ELF-1 (cell line): ENCODE measurements at places on chromosomes 5 and 9.
A peak's percentile ranks its signal among the peaks of the same experiment; 100 is the strongest.

- no peak for DNase-seq
Observed at GRCh38 chr5:151153300-151153699, 4.3 kb downstream of the ANXA6 start.

DNA sequence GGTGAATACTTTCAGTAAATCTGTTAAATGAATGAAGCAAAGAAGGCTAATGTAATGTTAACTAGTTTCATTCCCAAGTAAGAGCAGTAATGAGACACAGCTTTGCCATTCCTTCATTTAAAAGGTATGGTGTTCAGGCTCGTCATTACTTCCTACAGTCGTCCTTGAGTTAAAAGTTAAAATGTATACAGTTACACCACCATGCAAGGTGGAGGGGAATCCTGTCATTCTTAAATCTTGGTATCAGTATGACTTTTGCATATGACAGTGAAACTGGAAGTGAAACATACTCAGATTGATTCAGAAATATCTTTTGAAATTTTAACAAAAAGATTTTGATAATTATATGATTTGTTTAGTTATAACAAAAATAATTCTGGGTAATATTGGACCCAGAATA is 25.9 kb downstream of the MTRR start:
- DNase-seq: no peak

DNA sequence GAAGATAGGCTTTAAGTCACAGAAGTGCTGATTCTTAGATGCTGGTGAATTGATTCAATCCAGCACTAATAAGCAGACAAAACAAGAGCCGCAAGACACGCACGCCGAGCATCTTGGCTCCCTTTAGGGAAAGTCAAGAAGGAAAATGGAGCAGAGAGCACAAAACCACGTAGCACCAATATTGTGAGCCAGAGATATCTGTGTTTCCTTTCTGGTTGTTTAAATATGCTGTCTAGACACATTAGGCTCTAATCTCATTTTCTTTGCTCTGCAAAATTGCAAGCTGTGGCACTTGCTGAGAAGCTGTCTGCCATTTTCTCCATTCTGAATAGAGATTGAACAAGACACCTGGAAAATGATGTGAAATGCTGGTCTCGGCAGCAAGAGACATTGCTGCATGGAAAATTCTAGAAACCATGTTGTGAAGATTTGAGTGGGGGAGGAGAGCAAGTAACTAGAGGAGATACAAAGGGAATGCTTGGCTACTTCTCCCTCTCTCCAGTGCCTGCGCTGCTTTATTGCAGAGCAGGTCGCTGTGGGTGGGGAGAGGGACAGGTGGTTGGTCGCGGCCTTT is 336.3 kb downstream of the MED10 start:
- DNase-seq: no peak

DNA sequence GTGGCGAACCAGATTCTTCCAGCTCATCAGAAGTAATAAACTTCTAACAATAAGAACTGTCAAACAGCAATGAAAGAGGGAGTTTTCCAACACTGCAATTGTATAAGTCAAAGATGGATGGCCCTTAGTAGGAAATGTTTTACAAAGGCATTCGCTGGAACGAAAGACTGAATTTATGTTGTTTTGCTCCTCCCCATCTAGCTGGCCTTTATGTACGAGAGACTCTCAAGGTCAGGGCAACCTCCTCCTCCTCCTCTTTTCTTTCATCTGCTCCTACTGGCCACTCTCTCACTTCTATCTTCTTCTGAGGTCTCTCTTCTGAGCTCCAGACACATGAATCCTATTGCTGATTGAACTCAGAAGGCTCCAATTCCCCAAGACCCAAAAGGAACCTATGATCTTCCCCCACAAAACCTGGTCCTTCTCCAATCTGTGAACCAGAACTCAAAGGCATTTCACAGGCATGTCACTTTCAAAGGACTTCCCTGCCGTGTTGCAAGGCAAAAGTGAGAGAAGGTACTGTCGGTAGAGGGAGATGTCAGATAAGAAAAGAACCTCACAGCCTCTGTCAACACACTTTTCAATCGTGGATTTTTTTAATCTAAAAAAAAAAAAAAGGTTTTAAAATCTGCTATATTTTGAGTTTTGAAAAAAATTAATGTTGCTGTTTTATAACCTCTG is 28.5 kb upstream of the PUM3 start:
- peak; percentile 10 for DNase-seq

DNA sequence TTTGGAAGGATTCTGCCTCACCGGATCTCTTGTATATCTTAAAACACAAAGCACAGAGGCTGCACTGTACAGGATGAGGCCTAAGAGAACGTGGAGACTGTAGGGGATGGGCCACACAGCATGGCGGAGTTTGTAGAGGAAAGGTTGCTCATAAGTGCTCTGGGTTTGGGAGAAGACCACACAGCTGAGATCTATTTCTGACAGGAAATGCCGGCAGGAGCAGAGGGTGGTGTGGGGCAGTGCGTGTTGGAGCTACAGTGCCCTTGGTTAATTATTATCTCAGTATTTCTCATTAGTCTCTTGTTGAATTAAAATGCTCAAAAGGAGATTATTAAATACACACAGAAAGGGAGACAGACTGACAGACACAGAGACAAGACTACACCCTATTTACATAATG is 9.6 kb downstream of the PALM2AKAP2 start:
- DNase-seq: no peak

DNA sequence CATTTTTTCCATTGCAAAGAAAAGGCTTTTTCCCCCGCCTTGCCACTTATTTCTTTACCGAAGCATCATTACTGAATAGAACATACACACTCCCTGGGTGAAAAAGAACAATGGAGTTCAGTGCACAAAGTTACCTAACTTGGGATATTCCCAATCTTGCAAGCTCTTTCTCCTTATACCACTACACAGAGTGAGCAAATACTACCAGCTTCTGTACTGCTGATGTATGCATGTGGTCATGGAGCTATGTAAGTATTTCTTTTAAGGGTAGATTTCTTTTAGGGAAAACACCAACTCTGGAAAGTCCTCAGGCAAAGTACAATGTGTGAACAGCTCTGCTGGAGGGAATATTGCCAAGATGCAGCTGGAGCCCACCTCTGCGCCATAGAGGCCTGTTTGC is 81.1 kb downstream of the AOPEP start:
- no peak for DNase-seq

GRCh38 chr5:67009028-67009427 is 187.6 kb downstream of the CD180 start:
- no peak for DNase-seq

DNA sequence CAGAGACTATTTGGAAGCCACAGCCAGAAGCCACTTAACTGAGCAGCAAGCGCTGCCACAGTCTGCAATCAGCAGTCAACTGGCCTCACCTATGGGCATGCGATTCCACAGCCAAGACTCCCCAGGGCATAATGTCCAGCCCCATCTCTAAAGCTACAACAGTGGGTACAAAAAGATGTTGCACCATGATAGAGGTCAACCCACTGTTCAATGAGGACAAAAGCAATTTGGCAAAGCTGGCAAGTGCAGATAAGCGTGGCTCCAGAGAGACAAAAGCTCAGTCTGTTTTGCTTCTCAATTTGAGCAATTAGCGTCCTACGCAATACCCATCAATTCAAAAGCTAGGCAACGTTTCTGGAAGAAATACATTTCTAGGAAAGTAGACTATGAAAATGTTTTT is 3.2 kb downstream of the TAS2R1 start:
- no peak for DNase-seq

DNA sequence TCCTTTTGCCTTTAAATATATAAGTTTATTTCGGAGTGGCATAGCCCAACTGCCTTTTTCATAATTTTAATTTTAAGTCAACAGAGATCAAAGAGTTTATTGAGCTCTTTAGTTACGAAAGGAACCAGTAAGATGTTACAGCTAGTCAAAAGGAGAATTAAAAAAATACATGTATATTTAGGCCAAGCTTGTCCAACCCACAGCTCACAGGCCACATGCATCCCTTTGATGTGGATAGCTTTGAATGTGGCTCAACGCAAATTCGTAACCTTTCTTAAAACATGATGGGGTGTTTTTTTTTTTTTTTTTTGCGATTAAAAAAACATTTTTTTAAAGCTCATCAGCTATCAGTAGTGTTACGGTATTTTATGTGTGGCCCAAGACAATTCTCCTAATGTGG is 50.2 kb upstream of the IL31RA start:
- DNase-seq: no peak

- peak; percentile 70 for DNase-seq
Observed at GRCh38 chr9:84339962-84340361, 596 bp downstream of the SLC28A3 start.

DNA sequence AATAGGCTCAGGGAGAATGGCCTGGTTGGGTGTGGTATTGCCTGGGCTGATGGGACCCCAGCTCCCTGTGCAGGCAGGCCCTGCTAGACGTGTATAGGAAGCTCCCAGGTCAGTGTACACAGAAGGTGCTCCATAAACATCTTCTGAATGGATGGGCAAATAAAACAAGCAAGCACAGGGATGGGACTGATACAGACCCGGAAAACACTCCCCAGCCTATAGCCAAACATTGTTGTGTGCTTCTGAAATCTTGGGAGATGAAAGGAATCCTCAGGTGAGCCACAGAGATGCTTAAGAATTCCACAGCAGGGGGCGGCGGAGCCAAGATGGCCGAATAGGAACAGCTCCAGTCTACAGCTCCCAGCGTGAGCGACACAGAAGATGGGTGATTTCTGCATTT is 151.8 kb downstream of the ENTREP1 start:
- DNase-seq: peak; percentile 23

DNA sequence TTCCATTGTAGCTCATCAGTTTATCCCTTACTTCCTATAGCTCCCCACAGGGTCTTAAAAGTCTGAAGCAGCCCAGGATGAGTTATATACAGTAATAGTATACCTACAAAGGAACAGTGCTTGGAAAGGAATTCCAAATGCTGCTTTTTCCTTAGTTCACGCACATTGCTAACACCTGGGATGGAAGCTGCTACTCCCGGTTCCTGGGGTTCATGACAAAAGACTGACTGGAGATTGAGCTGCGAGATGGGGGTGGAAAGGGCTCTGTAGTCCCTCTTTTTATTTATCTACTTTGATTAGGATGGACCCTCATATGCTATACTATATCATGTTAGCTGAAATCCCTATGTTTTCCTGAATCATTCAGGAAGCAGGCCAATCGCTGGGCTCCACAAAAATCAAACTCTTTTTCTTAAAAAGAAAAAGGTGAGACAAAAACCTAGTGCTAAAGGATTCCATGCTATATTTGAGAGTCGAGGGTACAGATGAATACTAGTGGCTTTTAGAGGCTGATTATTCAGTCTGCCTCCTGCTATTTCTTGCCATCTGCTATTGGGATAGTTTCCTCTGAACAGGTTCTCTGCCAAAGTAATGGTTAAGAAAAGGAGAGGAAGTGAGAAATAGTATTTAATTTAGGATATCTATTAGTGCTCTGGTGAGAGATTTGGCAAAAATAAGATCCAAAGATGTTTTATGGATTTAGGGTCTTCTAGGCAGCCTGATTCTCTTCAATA is 81.2 kb downstream of the MRPS27 start:
- no peak for DNase-seq

- DNase-seq: no peak
Observed at GRCh38 chr9:79857188-79857587, 285.4 kb downstream of the TLE4 start.

- no peak for DNase-seq
Observed at GRCh38 chr9:114989600-114990410, 59.4 kb upstream of the TNFSF8 start.

DNA sequence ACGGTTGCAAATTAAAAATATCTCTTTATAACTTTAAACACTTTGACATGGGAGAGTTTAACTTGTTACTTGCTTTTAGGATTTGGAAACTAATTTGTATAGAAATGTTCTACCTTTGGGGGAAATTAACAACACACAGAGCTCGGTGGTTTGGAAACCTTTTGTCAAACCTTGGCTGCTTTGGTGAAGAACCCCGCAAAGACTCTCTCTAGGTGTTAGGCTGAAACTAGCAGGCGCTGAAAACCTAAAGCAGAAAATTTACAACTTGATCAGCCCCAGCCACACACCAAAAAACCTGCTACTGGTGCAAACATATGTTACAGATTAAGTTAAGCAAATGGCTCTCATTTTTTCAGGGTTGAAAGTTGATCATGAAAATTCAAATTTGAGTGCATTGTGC is 25.8 kb downstream of the NR2F1 start:
- DNase-seq: no peak

DNA sequence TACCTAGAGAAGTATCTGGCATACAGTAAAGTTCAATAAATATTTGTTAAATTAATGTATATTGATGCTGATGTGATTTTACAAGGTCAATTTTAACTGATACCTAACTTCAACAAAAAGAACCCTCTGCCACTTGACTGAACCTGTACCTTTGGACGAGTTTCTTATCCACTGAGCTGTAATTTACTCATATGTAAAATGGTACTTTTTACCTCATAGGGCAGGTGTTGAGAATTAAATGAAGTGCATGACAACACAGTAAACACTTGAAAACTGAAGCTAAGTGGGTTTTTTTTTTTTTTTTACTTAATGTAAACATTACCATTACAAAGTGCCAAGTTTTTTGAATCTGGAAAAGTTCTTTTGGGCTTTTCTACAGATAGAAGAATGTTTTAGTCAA is 15.4 kb downstream of the NIPSNAP3B start:
- no peak for DNase-seq

GRCh38 chr9:20403346-20403745 is 219.0 kb downstream of the MLLT3 start:
- DNase-seq: no peak

DNA sequence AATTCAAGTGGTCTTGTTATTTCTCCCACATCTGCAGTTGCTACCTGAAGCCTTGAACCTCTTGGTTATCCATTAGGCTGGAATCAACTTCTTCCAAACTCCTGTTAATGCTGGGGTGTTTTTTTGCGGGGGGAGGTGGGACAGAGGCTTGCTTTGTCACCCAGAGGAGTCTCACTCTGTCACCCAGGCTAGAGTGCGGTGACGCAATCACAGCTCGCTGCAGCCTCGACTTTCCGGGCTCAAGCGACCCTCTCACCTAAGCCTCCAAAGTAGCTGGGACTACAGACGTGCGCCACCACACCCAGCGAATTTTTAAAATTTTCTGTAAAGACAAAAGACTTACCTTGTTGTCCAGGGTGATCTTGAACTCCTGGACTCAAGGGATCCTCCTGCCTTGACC is 4.4 kb downstream of the SCGB3A1 start:
- no peak for DNase-seq

GRCh38 chr5:146813346-146814157 is 65.0 kb downstream of the PPP2R2B start:
- no peak for DNase-seq
